ENCODE measurements at places on chromosomes 5 and 9.

- no peak for DNase-seq
These were observed 248.6 kb downstream of the IRX1 start for GRCh38 chr5:3844266-3844665.

GRCh38 chr5:135324160-135324559 lies 74.9 kb downstream of the MACROH2A1 start:
- no peak for DNase-seq

- DNase-seq = no peak
These were observed 31.4 kb downstream of the C6 start for GRCh38 chr5:41181691-41182564.

- peak; percentile 14 for DNase-seq
These were observed 184.6 kb upstream of the PUM3 start for GRCh38 chr9:3028535-3028934.

DNA sequence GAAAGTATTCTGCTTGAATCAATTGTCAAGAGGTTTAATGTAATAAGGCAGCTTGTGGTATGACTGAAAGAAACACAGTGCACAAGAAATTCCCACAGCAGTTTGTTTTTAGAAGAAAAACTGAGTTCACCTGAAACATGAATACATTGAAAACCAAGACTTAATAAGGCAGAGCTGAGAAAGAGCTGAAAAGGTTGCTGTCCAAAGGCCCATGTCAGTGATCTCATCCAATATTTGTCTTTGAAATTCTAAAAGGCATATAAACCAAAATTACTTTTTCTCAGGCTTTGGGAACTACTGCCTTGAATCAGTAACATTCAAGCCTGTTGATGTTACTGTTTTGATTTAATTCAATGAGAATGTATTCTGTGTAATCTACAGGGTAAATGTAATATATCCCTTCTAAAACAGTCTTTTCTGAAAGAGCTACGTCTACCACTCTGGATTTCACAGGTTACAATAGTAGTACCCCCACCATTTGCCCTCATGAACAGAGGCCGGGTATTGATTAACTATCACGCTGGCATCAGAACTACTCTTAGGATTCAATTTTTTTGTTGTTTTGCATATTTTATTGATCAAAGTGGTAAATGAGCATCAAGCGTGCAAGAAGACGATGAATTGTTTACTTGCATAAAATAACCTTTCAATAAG lies 57.8 kb downstream of the PPIC start:
- DNase-seq = no peak

- DNase-seq = no peak
These were observed 44.4 kb downstream of the CAST start for GRCh38 chr5:96706433-96707111.

GRCh38 chr9:105681724-105682123 lies 12.6 kb upstream of the TMEM38B start:
- peak; percentile 40 for DNase-seq

DNA sequence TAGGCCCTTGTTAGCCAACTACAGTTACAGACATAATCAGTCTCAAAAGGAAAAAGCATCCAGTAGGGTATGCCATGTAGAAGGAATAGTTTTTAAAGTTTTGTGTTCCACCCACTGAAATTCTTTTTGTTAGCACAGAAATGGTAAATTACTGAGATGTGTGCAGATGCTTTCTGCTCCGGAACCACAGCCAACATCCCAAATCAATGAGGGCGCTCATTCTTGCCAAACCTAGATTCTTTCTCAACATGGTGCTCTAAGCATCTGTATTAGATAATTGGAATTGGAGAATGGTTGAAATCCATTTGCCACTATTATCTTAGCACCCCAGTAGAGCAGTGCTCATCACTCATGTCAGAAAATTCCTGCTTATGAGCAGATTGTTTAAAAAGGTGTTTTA lies 127.8 kb downstream of the SEC61B start:
- no peak for DNase-seq

GRCh38 chr5:150402229-150402773 lies 10.4 kb downstream of the CD74 start:
- DNase-seq = no peak

DNA sequence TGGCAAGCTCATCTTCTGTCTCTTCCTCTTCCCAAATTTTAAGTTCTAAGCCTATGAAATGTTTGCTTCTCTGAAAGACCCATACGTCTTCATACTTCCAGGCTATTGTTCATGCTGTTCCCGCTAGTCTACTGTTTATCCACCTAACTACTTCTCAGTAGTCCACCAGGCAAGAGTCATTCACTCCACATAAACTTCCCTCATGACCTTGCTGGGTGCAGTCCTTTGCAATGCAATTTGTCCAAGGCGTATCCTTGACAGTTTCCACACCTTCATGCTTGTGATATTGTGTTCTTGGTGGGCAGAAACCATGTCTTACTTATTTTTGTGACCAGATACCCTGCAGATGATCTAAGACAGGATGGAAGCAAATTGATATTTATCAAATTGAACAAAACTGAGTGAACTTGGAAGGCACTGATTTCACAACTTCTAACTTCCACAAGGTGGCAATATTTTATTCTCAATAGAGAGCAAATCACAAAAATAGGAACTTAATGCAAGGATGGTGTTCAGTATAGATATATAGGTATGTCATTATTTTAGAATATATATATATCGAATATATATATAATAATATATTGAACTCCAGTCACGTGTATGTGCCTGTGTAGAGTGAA lies 30.3 kb downstream of the TYRP1 start:
- DNase-seq = peak; percentile 56

- DNase-seq = peak; percentile 14
These were observed 114.6 kb downstream of the FAM170A start for GRCh38 chr5:119743927-119744326.

GRCh38 chr5:175394601-175395000 lies 49.4 kb downstream of the DRD1 start:
- DNase-seq = no peak

GRCh38 chr9:97721396-97721795 lies 24.3 kb upstream of the XPA start:
- peak; percentile 15 for DNase-seq

DNA sequence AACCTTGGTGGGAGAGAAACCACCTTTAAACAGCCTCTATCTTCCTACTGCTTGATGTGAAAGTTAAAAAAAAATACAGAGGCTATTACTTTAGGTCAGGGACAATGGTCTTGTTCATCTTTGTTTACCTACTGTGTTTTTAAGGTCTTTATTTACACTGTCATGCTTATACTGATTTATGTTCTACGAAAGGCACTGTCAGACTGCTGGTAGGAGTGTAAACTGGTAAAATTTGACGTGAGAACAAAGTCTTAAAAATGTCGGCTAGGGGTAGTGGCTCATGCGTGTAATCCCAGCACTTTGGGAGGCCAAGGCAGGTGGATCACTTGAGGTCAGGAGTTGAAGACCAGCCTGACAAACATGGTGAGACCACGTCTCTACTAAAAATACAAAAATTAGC lies 42.1 kb upstream of the ELOVL7 start:
- DNase-seq = no peak

- DNase-seq = peak; percentile 72
These were observed 38.0 kb downstream of the RAPGEF1 start for GRCh38 chr9:131701789-131702337.

GRCh38 chr9:76905791-76906646 lies at the start of gene PRUNE2:
Gene PRUNE2, minus strand, starts transcription at chr9:76906114. Its CDS starts 151 bp downstream, at chr9:76905963.
- peak; percentile 88 for DNase-seq

DNA sequence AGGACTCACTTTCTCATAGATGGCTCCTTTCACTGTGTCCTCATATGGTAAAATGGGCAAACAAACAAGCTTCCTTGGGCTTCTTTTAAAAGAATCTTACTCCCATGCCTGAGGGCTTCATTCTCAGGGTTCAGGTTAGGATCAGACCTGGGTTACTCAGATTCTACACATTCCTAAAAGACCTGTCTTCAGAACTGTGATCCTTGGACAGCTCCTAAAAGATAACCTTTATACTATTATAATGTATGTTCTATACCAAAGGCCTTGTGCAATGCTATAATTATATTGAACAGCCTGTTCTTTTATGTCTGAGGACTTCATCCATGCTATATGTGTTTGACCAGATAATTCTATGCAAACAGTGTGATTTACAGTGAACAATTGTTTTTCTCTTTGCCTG lies 264.4 kb upstream of the CDH10 start:
- no peak for DNase-seq

All from fibroblast of skin of scalp (primary cell).